ENCODE measurements at places on chromosomes 12 and 14.

DNA sequence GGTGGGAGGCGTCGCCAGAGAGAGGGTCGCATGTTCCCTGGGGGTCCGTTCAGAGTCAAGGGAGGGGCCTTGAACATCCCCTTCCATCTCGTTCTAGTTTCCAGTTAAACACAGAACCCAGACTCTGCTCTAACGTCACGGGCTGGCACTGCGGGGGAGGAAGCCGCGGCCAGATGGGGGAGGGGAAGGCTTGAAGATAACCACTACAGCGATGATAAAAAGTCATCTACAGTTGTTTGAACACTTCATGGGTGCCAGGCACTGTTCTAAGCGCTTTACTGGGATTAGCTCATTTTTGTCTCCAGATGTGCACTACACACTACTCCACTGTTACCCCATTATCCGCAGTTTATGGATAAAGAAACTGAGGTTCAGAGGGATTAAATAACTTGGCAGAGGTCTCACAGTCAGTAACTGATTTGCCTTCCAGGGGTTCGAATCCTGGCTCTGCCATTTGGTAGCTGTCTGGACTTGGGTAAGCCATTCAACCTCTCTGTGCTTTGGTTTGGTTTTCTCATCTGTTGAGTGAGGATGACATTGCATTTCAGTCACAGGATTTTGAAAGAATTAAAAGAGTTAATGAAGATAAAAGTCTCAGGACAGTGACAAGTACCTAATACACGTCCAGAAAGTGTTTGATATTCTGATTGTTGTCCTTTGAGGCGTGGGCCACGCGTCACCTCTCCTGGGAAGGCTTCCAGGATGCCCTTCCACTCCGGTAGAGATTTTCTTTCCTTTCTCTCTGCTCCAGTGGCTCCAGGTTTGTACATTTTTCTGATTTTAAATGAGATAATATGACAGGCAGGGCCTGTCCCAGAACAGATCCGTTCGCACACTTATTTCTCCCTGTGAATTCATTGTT lies 798 bp upstream of the RASAL1 start:
- DNase-seq: no peak

DNA sequence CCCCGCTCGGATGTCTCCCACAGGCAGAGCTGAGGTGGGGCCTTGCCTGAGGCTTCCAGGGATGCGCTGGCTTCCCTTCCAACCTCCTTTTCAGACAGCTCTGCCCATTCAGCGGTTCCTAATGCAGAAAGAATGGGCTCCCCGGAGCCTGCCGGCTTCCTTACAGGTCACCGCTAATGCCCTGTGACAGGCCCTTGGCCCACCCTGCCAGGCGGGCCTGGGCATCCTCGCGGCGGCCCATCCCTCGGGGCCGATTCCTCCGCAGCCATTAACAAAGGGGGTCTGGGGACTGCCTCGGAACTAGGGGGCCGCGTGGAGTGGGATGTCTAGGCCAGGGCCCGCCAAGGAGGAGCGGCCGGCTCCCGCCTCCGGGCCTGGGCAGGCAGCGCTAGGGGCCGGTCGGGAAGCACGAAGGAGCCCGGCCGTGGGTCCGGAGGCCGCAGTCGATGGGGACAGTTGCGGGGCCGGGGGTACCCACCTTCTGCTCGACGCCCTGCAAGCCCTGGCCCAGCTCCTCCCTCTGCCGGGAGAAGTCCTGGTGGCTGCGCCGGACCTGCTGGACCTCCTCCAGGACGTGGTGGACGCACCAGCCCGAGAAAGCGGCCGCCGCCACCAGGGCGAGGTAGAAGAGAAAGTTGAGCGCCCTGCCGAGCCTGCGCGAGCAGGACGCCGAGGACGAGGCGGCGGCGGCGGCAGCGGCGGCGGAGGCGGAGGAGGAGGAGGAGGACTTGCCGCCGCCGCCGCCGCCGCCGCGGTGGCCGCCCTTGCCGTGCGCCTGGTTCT lies 738 bp downstream of the CKAP4 start:
- DNase-seq: no peak

GRCh38 chr12:77998236-77998786 lies 167.6 kb downstream of the NAV3 start:
- DNase-seq: no peak

DNA sequence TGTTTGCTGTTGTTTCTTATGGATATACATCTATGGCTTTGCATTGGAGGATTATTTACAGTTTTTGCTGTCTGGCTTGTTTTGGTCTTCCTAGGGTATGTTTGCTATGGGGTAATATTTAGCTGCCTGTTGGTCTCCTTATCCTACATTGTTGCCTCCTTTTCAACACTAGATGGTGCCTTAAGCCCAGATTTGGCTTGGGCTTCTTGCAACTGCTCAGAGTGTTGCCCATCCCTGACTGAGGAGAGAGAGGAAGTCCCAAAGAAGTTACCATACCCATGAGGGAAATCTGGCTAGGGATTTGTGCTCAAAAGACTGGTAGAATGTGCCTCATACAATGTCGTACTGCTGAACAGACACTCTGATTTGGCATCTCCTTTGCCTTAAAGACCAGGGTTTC lies 94.6 kb upstream of the MUCL1 start:
- peak; percentile 0 for DNase-seq

DNA sequence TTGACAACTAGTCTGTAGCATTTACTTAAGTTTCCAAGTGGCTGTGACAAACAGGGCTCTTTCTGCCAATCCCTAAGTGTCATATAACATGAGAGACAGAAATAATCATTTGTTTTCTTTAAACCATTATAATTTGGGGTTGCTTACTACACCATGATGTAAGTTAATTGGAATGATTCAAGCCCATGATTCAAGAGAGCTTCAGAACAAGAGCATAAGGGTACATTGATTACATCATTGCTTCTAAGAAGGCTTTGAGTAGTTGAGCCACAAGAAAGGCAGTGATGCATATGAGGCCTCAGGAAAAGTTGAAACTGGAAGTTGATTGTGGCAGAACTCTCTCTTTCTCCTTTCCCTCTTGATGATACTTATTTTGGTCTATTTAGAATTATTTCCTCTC lies 444.0 kb downstream of the CCER1 start:
- DNase-seq: no peak

DNA sequence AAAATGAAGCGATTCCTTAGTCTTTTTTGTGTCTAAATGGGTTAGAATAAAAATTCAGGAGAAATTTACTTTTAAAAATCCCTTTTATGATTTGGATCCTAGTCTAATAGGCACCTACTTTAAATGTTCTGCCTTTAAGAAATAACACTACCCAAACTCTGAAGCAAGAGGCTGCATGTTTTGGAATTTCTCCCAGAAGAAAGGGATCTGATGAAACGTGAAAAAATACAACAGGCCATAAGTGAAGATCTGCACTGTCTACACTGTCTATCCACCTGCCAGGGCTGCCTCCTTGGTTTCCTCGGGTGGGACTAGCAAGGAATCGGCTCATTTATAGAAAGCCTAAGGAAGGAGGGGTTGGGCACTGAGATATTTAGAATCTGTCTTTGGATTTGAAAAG lies 22.1 kb downstream of the ACVR1B start:
- DNase-seq: no peak

DNA sequence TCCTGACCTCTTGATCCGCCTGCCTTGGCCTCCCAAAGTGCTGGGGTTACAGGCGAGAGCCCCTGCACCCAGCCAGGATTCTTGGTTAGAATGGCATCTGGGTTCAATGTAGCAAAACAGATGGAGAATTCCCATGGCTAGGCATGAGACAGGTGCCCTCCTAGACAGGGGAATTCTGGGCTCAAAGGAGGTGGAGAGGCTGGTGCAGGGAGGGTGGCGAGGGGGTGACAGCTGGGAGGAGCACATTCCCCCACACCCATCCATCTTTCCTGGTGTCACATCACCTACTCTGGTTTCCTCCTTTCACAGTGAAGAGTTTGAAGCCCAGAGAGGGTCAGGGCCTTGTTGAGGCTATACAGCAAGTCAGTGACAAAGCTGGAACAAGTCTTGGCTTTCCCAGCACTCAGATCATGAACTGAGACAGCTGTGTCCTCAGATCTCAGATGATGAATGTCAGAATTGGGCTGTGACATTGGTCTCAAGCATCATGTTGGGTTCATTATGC lies 2.8 kb downstream of the SERPINA1 start:
- no peak for DNase-seq

- peak; percentile 17 for DNase-seq
Observed at GRCh38 chr14:89013098-89013504, 188.7 kb downstream of the TTC8 start.

DNA sequence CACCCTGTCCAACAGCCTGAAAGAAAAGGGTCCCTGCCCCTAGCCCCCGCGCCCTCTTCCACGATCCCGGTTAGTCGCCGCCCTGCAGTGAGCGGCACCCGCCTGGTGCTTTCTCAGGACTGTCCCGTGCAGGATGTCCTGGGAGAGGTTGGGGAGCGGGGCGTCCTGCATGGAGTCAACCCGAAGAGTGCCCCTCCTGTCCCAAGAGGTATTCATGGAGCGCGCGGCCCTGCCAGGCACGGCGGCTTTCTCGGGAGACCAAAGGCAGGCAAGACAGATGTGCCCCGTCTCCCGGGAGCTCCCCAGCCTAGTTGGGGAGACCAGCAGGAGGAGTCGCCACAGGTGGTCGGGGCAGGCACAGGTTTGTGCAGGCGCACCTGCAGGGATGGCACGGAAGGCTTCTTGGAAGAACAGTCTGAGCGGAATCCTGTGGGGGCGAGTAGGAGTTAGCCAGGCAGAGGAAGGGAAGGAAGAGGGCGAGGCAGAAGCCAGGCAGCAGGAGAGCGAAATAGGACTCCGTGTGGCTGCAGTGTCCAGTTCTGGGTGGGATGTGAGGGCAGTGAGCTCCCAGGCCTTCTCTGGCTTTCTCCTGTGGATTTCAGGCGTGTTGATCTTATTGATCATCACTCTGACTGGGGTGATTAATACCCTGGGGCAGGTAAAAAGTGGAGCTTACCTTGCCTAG lies 723 bp downstream of the SIVA1 start:
- no peak for DNase-seq

DNA sequence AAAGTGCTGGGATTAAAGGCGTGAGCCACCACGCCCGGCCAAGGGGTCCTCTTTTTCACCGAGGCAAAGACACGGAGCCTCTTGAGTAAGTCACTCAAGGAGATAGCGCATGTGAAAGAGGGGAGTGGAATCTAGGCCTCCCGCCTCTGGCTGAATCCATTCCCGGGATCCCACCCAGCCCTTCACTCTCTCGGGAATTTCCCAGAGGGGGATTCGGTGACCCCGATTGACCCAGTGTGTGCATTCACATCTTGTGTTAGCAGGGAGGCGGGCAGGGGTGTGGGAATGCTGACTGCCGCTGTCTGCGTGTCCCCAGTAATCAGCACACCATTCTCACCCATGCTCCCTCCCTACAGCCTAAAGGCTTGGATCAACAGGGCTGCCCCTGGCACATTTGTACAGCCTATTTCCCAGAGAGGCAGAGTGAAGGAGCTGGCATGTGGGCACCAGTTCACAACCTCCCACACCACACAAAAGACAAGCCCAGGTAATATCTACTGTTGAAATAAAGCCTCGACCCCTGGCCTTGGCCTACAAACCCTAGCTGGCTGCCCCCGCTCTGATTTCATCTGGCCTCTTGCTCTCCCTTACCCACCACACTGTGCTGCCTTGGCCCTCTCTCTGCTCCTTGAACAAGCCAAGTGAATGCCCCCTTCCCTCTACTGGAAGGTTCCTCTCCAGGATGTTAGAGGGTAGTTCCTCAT lies 1.3 kb upstream of the LTBP2 start:
- DNase-seq: no peak

DNA sequence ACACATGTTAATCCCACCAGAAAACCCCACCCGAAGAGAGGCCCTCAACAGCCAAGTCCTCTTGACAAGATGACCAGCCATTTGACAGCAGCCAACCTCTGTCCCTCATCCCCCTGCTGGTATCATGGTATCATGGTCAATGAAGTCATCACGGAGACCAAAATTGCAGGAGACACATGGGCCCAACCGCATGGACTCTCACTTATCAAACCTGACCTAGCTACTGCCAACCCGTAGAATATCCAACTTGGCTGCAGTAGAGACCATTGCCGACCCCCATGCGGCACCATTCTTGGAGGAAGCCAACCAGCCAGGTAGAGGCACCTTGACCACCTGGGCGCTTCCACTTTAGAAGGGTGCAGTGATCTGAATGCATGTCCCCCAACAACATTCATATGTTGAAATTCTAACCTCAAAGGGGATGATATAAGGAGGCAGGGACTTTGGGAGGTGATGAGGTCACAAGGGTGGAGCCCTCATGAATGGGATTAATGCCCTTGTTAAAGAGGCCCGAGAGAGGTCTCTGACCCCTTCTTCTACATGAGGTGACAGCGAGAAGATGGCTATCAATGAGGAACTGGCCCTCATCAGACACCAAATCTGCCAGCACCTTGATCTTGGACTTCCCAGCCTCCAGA lies 33.3 kb downstream of the DIO3 start:
- no peak for DNase-seq

- no peak for DNase-seq
Observed at GRCh38 chr12:100184549-100185145, 16.0 kb upstream of the ACTR6 start.

GRCh38 chr12:10968765-10969456 lies 17.8 kb downstream of the TAS2R50 start:
- no peak for DNase-seq

GRCh38 chr14:28589792-28590191 lies 176.8 kb upstream of the FOXG1 start:
- DNase-seq: no peak

DNA sequence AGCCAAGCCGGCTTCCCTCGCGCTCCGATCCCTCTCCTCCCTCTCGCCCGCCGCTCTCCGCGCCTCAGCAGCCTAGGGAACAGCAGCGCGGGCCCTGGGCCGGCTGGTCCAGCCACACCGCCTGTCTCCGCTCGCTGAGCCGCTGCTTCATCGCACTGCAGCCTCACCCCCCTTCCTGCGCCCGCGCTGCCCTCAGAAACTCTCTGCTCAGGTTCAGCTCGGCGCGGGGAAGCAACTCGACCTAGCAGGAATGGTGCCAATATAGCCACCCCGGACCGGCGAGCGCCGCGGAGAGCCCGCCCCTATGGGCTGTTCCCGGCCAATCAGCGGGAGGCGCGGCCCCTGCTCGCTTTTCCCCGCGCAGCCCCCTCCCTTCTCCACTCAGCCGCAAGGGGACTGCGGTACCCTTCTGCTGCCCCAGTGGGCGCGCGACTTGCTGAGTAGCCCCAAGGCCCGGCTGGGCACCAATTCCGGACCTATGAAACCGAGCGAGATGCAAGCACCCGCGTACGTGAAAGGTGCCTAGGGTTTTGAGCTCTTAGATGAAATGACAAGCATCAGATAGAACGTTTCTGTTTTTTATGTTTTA lies at the start of gene ADAMTS20:
Gene ADAMTS20 (minus strand): TSS at position 233 of the 589 bp plus-strand sequence. CDS start 282 bp downstream, outside the sequence.
- DNase-seq: no peak

DNA sequence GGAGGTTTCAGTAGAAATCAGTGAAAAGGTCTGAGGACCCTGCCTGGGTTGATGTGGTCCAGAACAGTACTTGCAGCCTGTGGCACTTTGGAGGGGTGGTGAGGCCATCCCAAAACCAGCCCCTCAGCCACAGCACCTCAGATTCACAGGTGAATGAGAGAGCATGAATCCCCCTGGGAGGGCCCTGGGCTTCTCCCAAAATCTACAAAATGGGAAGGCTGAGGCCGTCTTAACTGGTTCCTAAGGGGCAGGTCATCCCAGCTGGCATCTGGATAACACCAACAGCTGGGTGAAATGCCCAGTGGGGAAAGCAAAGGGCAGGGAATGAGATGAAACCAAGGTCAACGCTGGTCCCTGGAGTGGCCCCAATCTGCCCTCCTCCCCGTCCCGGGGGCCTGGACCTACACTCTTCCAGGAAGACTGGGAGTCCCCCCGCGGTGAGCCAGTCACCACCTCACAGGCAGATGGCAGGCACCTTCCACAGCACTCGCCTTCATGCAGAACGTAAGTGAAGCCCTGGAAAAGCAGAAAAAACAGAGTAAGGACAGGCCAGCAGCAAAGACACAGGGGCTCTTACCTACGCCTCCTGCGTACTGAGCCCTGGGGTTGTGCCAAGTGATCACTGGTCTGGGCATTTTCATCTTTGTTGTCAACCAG lies 26.3 kb upstream of the ANO2 start:
- no peak for DNase-seq

Measured in NCI-H1436 (cell line).